ENCODE measurements at places on chromosomes 7 and 10.

- no peak overlapping the region for H3K27ac ChIP-seq
- H3K4me1 ChIP-seq: no peaks in the 10 kb centered on the region
- no peak overlapping the region for H3K4me3 ChIP-seq
- H3K36me3 ChIP-seq: no peaks in the 10 kb centered on the region
Measured at GRCh38 chr7:55463686-55464262, 98.6 kb downstream of the LANCL2 start.

GRCh38 chr7:71021131-71021530, 110.8 kb upstream of the GALNT17 start:
- H3K27me3 ChIP-seq: no peaks in the 10 kb centered on the region
- H3K36me3 ChIP-seq: no peaks in the 10 kb centered on the region
- H3K4me3 ChIP-seq: no peak overlapping the region
- no peaks in the 10 kb centered on the region for H3K4me1 ChIP-seq

DNA sequence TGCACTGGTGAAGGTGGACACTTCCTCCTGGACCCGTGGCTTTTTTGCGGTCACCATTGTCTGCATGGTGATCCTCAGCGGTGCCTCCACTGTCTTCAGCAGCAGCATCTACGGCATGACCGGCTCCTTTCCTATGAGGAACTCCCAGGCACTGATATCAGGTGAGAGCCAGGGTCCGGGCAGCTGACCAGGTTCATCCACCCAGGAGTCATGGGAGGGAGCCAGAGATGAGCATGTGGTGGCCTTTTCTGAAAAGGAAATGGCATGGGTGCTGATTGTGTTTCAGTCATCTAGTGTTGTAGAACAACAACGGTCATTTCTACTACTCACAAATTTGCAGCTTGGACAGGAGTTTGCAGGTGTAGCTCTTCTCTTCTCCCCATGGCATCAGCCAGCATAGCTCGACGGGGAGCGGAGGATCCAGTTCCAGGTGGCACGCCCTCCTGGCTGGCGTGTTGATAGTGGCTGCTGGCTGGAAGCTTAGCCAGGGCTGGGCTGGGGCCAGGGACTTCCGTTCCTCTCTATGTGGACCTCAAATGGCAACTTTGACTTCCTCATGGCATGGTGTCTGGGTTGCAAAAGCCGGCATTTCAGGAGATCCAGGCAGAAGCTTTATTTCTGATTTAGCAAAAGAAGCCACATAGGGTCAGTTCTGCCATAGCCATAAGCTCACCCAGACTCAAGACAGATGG, 32.7 kb downstream of the SLC29A3 start:
- H3K27me3 ChIP-seq: no peaks in the 10 kb centered on the region
- DNase-seq: peak; percentile 15
- H3K36me3 ChIP-seq: peaks cover 2% of the 10 kb centered on the region
- H3K4me1 ChIP-seq: no peaks in the 10 kb centered on the region
- H3K27ac ChIP-seq: no peak overlapping the region

DNA sequence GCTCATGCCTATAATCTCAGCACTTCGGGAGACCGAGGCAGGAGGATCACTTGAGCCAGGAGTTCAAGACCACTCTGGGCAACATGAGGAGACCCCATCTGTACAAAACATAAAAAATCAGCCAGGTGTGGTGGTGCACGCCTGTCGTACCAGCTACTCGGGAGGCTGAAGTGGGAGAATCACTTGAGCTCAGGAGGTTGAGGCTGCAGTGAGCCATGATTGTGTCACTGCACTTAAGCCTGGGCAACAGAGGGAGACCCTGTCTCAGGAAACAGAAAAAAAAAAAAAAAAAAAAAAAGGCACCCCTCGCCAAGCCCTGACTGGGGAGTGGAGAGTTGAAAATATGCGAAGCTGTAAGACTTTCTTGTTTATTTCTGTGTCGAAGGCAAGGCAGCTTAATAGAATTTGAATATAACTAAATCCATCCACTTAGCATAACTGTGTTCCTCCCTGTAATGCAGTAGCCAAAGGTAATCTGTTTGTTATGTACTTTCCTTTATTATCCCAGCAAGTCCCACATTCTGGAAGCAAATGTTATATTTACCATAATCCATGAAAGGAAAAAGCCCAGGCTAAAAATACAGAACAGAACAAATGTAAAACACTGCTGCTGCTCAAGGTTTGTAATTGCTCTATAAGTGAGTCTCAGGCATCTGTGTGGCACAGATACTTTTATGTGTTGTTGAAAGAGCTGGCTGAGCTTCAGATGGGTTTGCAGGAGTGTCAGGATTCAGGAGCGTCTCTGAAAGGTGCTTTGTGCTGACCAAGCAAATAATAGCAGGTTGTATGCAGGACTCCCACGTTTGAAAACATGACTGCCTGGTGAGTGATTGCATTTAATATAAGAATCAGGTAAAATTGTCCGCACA, 127.2 kb downstream of the CELF2 start:
- peaks cover 78% of the 10 kb centered on the region for H3K4me1 ChIP-seq
- no peak for DNase-seq
- no peaks in the 10 kb centered on the region for H3K27me3 ChIP-seq

DNA sequence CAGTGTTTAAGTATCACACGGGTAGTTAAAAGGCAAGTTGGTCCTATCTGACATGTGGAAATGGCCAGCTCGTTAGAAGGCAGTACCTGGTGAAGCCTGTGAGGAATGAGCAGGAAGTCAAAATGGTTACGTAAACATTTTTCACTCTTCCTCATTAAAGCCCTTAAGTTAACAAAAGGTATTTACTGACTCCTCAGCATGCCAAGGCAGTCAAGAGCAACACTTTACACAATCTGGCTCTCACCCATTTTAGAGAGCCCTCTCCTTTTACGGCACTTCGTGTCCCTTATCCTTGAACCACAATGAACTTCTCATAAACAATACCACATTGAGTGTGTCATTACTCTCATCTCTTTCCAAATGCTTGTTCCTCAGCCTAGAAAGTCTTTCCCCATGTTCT, 11.0 kb upstream of the RSBN1L start:
- peaks cover 31% of the 10 kb centered on the region for H3K4me1 ChIP-seq
- H3K27ac ChIP-seq: no peak overlapping the region
- no peak overlapping the region for H3K4me3 ChIP-seq
- H3K36me3 ChIP-seq: peaks cover 43% of the 10 kb centered on the region
- no peak for DNase-seq
- H3K27me3 ChIP-seq: no peaks in the 10 kb centered on the region

- peaks cover 15% of the 10 kb centered on the region for H3K4me1 ChIP-seq
- H3K36me3 ChIP-seq: no peaks in the 10 kb centered on the region
- H3K27ac ChIP-seq: no peak overlapping the region
- no peaks in the 10 kb centered on the region for H3K27me3 ChIP-seq
- no peak for DNase-seq
Measured at GRCh38 chr10:5538892-5539651, 14.3 kb downstream of the CALML3 start.

DNA sequence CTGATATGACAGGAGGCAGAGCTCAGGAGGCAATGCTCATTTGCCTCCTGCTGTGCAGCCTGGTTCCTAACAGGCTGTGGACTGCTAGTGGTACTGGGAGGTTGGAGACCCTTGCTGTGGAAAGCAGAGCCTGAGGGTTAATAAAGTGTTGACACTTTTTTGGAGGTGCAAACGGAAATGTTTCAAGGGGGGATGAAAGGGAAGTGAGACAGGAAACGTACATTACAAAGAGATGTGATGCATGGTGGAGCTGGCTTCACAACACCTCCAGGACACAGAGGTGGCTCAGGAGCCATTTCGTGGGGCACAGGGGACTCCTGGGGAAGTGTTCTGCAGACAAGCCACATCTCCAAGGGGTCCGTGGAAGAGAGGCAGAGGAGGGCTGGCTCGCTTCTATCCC, 137.6 kb upstream of the SVIL start:
- no peak for DNase-seq
- no peaks in the 10 kb centered on the region for H3K4me1 ChIP-seq
- H3K4me3 ChIP-seq: no peak overlapping the region
- H3K27ac ChIP-seq: no peak overlapping the region

All from tibial nerve (tissue), 4 donors.